ENCODE measurements at places on chromosomes 12 and 14.

- DNase-seq = no peak
Measured at GRCh38 chr12:47264951-47265350, 185.2 kb upstream of the AMIGO2 start.

- no peak for DNase-seq
Measured at GRCh38 chr12:12719496-12719895, 2.3 kb downstream of the CDKN1B start.

DNA sequence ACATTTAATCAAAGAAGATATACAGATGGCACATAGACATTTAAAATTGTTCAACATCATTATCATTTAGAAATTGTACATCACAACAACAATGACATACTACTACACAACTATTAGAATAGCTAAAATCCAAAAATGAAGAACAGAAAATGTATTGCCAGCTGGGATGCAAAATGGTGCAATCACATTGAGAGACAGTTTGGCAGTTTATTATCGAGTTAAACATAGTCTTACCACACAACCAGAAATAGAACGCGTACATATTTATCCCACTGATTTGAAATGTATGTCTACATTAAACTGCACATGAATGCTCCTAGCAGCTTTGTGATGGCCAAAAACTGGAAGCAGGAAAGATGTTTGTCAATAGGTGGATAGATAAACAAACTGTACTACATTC, 791.5 kb upstream of the MGAT4C start:
- no peak for DNase-seq

- no peak for DNase-seq
Measured at GRCh38 chr12:25997201-25997963, 38.9 kb downstream of the RASSF8 start.

DNA sequence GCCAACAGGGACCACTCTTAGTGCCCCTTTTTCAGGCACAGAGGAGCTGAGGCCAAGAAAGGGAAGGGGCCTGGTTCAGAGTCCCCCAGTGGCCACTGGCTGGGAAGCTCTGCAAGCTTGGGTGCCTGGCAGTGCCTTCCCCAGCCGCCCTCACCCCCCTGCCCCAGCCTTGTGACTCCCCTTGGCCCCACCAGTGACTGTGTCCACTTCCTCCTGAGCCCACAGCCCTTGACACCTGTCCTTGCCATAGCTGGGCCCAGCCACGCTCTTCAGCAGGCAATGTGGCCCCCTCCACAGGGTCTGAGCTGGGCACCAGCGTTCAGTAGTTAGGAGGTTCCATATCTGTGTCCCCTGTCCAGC, 19.0 kb upstream of the C14orf180 start:
- DNase-seq = no peak

DNA sequence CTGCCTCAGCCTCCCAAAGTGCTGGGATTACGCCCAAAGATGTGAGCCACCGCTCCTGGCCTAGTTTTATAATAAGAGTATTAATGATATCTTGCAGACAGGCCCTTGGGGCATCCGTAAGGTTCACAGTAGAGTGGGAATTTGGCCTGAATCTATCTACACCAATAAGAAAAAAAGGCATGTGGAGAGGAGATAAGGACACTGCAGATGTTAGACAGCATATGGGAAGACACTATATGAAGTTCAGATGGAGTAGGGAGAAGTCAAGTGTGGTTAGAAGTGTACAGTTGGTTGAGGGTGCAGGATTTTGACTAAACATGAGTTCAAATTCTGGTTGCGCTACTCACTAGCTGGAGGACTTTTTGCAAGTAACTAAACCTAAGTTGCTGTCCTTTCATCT, 8.5 kb upstream of the TTC8 start:
- no peak for DNase-seq

All from stimulated activated CD4-positive, alpha-beta T cell treated with anti-CD3 and anti-CD28 coated beads, Interleukin-2, amount 100 ng/mL, for 24 hours (primary cell).